ENCODE measurements at places on chromosomes 6 and 20.

- no peak for DNase-seq
Measured at GRCh38 chr6:75446241-75446880, 47.2 kb downstream of the FILIP1 start.

DNA sequence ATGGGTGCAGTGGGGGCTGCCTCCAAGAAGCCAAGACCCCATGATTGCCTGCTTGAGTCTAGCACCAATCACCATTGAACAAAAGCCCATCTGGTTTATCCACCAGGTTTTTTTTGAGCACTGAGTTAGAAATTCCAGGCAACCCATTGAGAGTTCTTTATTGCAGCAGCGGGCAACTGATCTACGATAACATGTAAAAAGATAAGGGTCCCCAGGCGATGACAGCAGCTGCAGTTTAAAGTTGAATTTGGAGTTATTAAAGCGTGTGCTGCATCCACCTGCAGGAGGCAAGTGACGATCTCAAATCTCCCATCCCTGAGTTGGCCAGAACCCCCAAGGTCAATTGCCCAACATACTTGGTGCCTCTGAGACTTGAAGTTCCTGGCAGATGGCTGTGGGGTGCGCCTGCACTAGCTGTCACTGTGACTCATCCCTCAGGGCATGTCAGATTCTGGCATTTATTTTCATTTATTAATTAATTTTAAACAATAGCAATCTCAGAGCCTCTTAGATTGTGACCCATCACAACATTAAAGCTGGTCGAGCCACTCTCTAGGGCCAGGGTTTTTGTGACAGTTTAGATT is 290.4 kb upstream of the SULF2 start:
- DNase-seq = no peak

DNA sequence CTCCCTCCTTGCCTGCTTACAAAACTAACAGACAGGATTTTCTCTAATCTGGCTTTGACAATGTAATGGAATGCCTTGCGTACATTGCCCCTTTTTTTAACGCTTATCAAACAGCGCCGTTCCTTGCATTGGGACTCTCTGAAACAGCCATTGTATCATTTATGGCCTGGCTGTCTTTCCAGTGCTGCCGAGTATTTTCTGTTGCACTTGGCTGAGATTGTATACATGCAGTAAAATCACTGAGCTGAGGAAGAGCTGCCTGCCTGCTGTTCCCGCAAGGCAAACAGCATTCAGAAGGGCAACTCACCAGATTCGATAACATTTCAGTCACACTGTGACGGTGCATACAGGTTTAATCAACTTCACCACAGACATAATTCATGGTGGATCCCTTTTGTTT is 106.0 kb downstream of the SH3BGRL2 start:
- DNase-seq = no peak

- DNase-seq = no peak
Measured at GRCh38 chr6:167779129-167779992, 47.4 kb upstream of the AFDN start.

- no peak for DNase-seq
Measured at GRCh38 chr6:142935553-142936517, 9.1 kb downstream of the HIVEP2 start.

GRCh38 chr20:33689973-33690372 is 3.8 kb upstream of the E2F1 start:
- DNase-seq = no peak

DNA sequence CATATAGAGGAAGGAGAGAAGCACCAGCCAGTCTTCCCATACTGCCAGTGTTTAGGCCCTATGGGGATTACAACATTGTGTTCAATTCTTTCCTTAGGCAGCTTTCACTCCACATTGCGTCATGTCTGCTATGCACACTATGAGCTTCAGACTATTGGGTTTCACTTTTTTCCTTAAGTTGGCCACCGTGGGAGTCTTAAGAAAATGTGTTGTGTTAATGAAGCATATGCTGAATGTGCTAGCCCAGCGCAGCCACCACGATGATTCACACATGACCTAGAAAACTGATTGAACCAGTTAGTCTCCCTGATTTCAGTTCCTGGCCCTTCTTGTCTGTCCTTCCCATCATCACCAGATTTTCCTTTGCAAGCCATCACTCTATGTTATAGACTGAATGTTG is 21.5 kb downstream of the TUBB2B start:
- no peak for DNase-seq

DNA sequence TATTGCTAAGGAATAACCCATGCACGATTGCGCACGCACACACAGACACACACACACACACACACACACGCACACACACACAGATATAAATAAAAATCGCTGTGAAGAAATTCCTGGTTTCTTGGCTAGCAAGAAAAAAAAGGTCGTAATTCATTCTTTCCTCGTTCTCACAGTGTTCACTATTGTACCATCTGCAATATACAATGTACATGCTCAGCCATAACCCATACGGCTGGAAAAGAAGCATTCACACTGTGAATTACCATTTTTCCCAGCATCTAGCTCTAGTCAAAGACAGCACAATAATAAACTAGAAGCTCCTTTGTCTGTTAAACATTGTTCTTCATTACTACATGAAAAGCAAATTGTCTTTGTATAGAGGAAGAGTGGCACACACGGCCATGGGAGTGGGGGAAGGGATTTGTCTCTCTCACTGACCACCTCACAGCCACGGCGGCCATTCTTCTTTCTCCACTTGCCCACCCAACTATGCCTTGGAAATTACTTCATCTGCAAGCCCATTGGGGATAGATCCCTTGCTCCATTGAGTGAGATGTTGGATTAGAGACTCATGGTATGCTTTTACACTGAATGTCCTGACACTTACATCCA is 115.3 kb upstream of the ID4 start:
- DNase-seq = no peak

GRCh38 chr20:49913399-49914047 is 1.8 kb downstream of the SPATA2 start:
- no peak for DNase-seq

GRCh38 chr6:144477856-144478255 is 192.7 kb downstream of the UTRN start:
- no peak for DNase-seq

DNA sequence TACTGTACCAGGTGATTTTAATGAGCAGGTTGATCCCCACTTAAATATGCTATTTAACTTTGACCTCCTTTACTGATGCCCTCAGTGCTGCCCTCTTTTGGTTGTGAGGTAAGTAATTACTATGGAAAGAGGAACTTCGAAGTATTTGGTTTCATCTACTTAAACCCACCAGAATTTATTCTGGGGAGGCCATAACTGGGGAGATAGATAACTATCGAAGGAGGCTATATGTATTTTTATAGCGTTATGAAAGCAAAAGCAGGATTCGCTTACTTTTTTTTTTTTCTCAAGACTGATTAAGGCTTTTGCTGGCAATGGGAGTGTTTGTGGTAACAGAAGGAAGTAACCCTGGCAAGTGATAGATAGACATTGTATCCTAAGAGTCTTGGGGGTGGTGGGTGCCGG is 168.9 kb upstream of the CENPW start:
- peak; percentile 9 for DNase-seq

DNA sequence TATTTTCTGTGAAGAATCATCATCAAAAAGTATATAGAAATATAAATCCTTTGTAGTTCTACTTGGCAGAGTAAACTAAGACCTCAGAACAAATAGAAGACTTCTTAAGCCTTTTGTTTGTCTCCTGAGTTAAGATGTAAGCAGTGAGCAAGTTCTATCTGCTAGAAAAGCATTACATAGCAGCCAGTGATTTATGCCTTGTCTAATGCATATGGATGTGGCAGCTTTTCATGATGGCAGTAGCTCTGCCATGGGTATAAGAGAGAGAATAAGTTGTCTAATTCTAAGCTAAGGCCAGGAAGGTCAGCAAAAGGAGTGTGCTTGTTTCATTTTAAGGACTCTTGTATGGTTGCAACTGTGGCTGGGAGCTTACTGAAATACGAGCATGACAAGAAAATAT is 920.2 kb downstream of the GRIK2 start:
- DNase-seq = no peak

DNA sequence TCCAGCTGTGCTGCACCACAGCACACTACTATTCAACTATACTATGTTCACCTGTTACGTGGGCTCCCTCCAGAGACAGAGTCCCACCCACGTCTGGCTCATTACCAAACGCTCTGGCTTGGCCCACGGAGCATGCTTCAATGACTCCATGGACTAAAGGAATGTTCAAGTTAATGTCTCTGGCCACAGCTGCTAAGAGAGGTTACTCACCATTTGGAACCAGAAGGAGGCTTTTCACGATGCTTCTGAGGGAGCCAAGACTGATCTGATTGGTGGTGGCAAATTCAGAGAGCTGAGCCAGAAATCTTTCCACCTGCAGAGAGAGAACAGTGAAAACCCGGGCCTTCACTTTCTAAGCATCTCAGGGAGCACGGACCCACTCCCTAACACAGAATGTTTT is 15.6 kb downstream of the COMMD7 start:
- no peak for DNase-seq

- no peak for DNase-seq
Measured at GRCh38 chr6:158357570-158358216, 45.4 kb downstream of the TULP4 start.

DNA sequence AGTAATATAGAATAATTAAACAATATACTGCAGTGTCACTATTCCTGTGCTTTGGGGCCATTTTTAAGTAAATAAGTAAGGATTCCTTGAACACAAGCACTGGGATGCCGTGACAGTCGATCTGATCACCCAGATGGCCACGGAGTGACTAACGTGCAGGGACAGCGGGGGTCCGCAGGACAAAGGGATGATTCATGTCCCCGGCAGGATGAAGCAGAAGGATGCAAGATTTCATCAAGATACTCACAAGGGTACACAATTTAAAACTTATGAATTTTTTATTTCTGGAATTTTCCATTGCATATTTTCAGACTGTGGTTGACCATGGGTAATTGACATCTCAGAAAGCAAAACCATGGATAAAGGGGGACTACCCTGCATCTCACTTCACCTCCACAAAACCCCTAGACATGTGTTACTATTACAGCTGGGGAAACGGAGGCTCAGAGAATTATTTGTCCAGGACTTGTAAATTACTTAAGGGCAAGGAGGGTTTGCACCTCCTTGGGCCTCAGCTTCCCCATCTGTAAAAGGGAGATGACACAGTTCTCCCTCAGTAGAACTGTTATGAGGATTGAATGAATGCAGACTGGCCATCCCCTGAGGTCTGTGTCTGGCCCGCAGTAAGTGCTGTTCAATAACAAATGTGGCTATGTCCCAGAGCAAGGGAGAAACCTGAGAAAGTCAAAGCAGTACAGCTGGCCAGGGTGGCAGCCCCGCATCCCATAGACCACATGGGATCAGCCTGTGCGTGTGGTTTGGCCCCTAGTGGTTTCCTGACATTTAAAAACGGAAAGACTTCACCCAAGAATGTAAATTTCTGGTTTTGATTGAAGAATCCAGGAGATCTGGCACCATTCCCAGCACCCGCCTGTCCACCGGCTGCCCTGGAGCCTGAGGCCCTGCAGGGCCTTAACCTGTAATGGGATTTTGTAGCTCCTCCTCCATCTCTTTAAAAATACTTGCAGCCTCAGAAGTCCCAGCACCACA is 235.5 kb downstream of the BMP7 start:
- no peak for DNase-seq

GRCh38 chr6:38185244-38185643 is 365.7 kb downstream of the ZFAND3 start:
- DNase-seq = no peak

DNA sequence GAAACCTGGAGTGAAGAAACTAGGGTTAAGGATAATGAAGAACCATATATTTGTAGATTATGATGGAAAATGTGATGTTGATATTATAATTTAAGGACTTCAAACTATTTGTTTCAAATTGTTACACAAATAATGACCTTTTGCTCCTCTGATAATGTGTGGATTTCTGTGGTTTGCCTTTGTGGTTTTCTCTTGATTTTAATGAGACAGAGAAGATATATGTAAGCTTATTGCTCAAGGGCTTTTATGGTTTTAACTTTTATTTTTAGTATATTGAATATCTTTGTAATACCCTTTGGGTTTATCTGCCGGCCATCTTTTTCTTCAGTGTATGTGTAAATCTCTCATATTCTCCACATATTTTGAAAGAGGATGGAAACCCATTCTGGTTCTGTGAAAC is 362.3 kb downstream of the RIMS1 start:
- no peak for DNase-seq

DNA sequence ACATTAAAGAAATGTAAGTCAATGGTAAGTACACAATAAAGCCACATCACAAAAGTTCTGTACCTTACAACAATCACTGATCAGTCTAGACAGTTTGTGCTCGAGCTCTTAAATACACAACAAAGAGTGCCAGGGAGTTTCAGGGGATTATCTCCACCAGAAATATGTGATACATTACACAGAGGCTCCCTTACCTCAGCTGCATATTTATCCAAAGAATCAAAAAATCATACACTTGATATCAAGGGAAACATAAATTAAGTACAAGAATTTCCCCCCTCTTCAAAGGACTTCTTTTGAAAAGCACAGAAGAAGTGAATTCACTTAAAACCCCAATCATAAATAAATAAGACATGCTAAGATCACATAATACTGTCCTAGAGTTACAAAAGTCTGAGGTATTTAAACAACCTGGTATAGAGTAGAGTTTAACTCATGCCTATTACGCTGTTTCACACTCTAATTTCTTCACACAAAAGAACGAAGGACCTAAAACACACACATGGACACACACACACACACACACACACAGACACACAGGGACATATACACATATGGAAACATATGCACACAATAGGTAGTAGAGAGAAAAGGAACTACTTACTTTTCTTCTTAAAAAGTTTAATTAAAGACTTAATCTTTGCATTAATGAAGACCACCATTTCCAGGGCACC is 528 bp downstream of the NHSL1 start:
- no peak for DNase-seq

GRCh38 chr6:133456439-133456838 is 215.3 kb downstream of the EYA4 start:
- DNase-seq = no peak

DNA sequence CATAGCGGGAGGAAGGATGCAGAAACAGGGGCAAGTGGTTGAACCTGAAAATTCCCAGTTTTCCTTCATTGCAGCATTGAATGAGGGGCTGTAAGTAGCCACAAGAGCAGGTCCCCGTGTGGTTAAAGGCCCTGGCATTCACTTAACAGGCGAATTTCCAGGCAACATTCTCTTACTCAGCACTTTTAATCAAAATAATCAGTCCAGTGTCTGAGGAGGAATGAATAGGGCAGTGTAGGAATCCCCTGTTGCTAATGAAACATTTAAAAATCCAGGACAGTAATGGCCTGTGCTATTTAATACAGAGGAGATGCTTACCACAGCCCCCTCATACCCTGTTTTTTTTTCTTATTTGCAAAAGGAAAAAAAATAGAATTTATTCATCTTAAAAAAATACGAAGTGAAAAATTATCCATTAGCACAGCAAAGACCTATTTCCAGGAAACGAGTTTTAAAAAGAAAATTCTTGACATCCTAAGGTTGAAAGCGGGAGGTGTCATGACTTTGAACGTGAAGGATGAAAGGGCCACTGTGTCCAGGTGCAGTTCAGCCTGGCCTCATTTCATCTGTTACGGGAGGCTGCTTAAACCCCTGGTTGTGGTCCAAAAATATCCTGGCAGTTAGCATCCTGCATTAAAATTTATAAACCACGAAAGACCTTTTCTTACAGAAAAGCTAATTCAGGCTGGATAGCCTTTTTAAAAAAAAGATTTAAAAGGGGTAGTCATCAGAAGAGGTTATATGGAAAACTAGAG is 20.2 kb downstream of the MYLK4 start:
- no peak for DNase-seq

All from NCI-H1694 (cell line).